Retina (tissue), 1 donor: ENCODE measurements at places on chromosomes 1 and 21.

DNA sequence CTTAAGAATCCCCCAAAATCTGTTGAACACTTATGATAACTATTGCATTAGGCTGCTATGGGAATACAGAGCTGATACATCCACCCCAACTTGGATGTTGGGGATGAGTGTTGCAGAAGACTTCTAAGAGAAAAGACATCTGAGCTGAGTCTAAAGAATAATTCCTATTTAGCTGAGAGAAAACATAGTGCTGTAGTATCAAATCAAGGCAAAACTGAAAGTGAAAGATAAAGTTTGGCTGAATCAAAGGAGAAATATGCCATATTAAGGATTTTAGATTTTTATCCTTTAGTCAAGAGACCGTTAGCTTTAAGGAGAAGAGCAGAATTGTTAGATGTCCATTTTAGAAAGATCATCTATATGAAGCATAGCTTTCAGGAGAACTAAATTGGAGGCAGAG, 726.9 kb upstream of the PTBP2 start:
- DNase-seq: no peak

GRCh38 chr1:81820765-81821164, 20.0 kb downstream of the ADGRL2 start:
- no peak for DNase-seq

- DNase-seq: no peak
Measured at GRCh38 chr1:33661811-33662454, 189.5 kb downstream of the ZSCAN20 start.

GRCh38 chr21:46096596-46097335, 1.1 kb upstream of the COL6A2 start:
- no peak for DNase-seq

DNA sequence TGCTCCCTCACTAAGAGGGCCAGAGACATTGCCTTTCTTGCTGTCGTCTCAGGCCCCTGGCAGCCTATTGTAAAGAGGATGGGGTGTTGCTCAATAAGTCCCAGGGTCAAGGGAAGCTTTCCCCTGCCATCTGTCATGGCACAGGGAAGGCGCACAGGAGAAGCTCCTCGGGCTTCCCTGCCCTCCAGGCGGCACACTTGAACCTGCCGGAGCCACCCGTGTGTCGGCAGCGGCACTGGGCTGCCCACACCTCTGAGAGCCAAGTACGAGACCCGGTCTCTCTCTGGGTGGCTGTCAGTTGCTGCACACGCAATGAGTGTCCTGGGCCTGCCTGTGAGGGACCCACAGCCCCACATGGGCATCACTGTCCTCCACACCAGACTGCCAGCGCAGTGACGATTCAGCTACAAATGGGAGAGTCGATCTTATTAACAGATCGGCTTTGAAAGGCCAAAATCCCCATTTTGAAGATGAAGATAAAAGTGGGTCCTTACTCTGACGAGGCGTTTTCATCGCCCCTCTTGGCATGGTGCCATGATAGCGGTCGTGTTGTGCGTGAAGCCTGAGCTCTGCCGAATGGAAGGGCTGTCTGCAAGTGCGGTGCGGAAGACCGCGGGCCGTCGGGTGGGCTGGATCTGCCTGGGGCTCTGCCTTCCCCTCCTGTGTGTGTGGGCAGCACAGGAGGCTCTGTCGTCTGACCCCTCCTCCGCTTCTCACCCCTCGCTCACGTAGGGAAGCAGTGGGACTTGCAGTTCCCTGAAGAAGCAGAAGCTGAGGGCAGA, 29.2 kb upstream of the PDXK start:
- no peak for DNase-seq

- DNase-seq: no peak
Measured at GRCh38 chr1:112626887-112627286, 7.3 kb downstream of the CAPZA1 start.

DNA sequence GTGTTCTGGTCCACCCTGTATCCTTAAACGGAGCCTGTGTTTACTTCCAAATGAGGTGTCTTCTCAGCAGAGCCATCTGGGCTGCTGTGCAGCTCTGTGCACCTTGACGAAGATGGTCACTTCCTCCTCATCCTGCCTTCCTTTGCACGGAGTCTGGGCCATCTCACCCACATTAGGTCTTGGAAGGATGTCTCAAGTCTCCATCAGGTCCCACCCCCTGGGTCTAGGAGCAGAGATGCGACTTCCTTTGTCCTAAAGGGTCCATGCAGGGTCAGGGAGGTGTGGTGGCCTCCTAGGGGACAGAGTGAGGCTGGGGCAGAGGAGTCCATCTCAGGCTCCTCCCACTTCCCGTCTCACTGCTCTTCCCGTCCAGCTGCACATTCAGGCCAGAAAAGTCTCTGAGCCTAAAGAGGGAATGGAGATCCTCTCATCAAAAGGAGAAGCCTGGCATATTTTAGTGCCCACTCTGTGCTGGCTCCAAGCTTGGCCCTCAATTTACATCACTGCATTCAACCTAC, 209.2 kb downstream of the MATN1 start:
- no peak for DNase-seq

DNA sequence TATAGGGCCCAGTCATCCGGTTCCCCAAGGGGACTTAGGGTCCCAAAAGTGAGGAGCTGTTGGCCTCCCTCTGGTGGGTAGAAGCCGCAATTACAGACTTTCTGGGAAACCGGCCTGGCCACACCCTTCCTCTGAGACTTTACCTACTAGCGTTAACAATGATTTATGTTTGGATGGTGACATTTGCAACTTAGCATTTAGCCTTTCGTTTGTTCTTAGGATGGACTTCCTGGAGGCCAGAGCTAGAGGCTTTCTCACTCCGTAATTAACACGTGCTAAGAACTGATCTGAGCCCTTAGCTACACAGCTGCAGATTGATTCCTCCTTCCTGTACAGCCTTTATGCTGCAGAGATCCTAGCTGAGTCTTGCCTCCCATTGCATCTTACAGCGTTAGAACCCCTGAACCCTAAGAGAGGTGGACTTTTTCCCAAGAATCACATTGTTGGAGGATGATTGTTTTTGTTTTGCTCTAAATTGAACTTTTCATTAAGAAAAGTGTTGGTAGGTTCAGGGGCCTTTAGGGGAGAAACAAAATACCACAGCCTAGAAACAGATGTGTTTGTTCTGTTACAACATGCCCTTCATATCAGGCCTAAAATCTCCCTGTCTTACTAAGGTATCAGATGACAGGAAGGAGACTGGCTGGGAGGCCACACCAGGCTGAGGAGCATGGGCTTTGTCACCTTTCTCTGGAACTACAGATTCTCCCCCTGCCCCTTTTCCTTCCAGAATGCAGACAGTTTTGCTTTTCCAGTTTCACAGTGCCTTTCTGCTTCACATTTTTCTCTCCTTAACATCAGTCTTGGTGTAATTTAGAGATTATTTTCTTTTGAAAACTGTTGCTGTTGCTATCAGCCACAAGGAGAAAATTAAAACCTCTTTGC, 1.9 kb downstream of the S100A11 start:
- peak; percentile 49 for DNase-seq

DNA sequence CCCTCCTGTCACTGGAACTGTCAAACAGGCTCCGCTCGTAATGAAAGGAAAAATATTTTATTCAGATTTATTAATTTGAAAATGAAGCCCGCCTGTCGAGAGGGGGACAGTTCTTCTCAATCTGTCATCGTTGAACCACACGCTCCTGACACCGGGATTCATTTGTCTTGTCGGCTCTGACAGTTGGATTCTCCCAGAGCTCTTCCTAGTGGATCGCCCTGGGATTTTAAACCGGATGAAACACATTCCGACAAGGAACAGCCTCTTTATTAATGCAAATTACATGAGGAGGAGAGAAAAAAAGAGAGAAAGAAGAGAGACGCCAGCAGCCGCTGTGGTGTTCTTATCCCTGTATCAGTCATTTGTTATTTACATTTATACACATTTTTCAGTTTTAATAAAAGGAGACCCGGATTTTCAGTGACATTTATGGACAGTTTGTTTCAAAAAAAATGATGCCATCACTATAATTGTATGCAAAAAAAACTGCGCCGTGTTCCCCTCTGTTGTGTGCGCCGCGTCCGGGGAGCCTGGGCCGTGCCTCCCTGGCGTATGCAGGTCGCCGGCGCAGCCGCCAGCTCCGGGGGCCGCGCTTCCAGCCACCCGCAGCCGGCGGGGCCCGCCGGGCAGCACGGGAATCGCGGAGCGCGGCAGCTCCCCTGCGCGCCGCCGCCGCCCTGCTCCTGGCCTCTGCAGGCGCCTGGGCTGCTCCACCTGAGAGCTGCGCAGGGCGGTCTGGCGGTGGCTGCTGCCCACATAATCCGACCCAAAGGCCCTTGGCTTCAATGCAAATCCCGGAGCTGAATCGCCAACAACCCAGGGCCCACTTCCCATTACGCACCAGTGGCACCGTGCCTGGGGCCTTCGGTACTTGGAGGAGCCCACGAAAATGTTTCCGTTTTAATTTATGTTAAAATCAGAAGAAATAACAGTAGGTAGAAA, 237.9 kb upstream of the PBX1 start:
- peak; percentile 77 for DNase-seq
